ENCODE measurements at places on chromosomes 1 and 21.
A peak's percentile ranks its signal among the peaks of the same experiment; 100 is the strongest.

- DNase-seq: no peak
Observed at GRCh38 chr1:94383966-94384408, 34.2 kb upstream of the ABCD3 start.

DNA sequence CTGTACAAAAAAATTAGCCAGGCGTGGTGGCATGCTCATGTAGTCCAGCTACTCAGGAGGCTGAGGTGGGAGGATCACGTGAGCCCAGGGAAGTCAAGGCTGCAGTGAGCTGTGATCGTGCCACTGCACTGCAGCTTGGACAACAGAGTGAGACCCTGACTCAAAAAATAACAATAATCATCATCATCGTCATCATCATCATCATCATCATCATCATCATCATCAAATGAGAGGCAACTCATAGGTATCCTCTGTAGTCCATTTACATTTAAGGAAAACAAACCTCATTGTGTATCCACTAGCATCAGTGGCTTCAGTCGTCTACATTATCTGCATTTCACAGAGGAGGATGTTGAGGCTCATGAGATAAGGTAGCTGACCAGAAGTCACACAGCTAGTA, 68.8 kb upstream of the SELENON start:
- no peak for DNase-seq

DNA sequence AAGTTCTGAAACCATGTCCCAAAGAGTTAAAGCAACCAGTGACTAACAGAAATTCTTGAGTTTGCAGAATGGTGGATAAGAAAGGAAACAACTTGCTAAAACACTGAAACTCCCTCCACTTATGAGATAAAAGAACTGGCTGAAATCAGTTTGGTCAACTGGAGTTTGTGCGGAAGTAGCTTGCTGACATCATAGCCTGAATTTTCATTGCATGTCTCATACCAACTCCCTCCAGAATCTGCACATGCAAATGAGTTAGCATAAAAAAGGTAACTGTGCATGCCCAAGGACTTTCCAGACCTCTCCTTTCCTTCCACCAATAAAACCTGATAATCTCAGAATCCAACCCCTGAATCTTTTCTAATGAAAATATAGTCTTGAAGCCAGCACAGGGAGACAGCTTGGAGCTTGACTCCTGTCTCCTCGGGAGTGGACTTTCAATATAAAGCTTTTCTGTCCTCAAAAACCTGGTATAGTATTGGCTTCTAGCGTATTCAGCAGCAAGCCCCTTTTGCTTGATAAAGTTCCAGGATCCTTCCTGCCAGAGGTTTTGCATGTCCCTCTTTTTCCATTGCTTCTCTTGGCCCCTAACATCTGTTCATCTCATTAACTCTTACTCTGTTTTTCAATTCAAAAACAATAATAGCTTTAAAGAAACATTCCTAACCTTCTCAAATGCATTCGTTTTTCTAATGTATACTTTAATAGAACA, 785.8 kb upstream of the ADGRL4 start:
- no peak for DNase-seq

GRCh38 chr1:30023339-30024022, 699.9 kb downstream of the MATN1 start:
- no peak for DNase-seq

- no peak for DNase-seq
Observed at GRCh38 chr1:181015251-181015615, 7.4 kb downstream of the STX6 start.

DNA sequence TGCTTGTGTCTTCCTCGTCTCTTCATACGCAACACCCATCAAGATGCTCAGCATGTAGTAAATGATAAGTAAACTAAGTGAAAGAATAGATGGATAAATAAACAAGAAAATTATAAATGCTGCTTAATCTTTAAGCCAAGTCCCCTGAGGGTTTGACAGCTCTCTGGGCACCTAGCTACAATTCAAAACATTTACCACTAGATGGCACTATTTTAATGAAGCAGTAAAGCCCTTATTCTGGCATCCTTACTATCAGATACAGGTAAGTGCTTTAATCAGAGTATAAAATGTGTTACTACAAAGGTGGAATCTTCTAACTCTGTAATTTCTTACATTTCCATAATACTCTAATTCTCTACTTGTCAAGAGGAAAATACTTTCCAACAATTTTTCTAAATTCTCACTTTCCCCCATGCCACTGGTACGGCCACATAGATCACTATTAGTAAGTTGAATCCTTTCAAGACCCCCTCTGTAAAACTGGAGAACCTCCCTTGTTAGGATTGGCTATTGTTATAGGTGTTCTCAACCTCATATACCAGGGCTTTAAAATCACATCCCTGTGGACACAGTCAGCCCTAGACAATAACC, 137.8 kb downstream of the BARHL2 start:
- DNase-seq: no peak

GRCh38 chr1:109793089-109793485, 29.4 kb upstream of the EPS8L3 start:
- DNase-seq: no peak

GRCh38 chr21:34970167-34970500, 79.0 kb downstream of the RUNX1 start:
- no peak for DNase-seq

GRCh38 chr1:3680488-3681230, 28.3 kb downstream of the TP73 start:
- no peak for DNase-seq

DNA sequence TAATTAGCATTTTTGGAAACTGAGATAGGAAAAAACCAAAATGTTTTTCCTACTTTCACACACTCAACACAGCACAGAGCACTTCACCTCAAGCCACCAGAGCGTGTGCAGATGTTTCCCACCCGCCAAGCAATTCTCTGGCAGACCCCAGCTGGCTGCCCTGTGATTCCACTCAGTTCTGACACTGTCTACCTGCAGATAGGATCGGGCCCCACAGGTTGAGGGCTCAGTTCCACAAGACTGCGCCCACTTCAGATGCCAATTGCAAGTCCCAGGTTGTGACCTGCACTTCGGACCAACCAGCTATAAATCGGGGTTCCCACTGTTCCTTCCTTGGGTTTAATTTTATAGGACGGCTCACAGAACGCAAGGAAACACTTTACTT, 9.9 kb downstream of the KIAA1614 start:
- no peak for DNase-seq

DNA sequence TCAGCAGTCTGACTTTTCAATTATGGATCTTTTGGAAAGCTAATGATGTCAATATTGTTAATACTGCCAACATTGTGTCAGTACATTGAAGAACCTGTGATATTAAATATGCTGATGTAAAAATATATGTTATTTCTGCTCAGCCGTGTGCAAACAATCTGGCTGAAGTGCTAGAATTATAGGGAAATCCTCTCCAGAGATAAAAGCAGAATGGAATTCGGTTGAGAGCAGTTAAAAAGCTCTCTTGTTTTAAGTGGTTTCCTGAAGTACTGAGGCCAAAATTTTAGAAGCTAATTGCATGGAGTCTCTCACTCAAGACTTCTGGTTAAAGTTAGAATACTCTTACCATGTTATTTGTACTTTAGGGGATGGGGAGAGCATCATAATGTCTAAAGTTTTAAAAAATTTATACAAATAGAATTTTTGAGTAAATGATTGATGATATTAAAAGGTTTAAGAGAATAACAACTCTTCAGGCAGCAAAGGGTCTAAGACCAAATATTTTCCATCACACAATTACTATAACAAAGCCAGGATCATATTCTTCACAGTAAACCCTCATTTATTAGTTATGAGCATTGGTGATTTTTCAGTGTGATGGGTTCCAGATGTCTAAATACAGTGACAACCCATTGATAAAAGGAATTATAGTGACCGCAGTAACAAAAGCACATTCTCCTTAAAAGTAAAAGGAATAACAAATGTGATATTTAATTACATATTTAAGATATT, 834.2 kb upstream of the CXADR start:
- no peak for DNase-seq

- no peak for DNase-seq
Observed at GRCh38 chr1:172154551-172154950, 265.9 kb upstream of the C1orf105 start.

GRCh38 chr1:205456868-205457745, 1.3 kb upstream of the BLACAT1 start:
- no peak for DNase-seq

DNA sequence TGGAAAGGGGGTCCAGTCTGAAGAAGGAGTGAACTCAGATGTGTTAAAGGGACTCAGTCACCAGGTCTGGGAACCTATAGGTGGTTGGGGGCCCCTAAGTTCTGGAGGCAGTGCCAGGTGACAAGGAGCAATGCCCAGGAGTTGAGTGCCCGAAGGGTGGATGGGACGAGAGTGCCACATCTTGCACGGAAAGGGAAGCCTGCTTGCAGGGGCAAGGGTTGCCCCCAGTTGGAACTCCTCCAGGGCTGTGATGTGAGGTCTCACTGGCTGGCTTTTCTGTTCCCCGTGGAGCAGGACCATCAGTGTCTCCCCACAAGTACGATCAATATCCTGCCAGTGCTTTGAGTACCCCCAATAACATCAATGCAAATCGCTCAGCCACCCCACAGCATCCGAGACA, 107.3 kb downstream of the TOMM20 start:
- DNase-seq: no peak

GRCh38 chr1:36257375-36257767, 33.1 kb downstream of the THRAP3 start:
- DNase-seq: no peak

- no peak for DNase-seq
Observed at GRCh38 chr1:28579401-28579800, 12.7 kb upstream of the RAB42 start.

DNA sequence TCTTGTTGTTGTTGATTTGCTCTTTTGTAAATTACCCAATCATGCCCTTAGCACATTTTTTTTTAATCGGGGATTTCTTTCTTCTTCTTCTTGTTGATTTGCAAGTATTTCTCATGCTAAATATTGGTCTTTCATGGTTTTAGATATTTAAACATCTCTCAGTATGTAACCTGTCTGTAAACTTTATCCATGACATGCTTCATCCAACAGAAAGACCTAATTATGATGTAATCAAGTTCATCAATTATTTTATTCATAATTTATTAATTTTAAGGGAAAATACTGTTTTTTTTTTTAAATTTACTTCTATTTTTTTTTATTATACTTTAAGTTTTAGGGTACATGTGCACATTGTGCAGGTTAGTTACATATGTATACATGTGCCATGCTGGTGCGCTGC, 69.8 kb downstream of the TNFSF18 start:
- DNase-seq: no peak

- no peak for DNase-seq
Observed at GRCh38 chr1:63934697-63935096, 160.9 kb downstream of the ROR1 start.

GRCh38 chr1:31799196-31799894, 16.5 kb downstream of the SPOCD1 start:
- no peak for DNase-seq

- DNase-seq: no peak
Observed at GRCh38 chr1:19426294-19427086, 58.8 kb downstream of the CAPZB start.

- DNase-seq: no peak
Observed at GRCh38 chr21:15353546-15353945, 288.7 kb upstream of the NRIP1 start.

DNA sequence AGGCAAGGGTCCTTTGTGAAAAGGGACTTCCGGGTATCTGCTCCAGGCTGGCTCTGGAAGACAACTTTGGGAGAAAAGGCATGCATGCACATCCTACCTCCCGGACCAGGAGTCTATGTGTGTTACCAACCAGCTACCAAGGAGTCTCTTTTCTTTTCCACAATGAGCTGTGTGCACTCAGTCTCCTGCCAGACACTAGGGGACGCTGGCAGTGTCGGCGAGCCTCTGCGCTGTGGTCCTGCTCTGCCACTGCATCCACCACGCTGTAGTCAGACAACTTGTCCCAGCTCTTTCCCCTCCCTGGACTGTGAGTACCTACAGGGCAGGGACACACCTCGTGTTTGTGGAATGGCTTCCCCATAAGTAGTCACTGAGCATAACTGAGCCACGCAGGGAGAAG, 5.1 kb upstream of the SSR2 start:
- DNase-seq: no peak

DNA sequence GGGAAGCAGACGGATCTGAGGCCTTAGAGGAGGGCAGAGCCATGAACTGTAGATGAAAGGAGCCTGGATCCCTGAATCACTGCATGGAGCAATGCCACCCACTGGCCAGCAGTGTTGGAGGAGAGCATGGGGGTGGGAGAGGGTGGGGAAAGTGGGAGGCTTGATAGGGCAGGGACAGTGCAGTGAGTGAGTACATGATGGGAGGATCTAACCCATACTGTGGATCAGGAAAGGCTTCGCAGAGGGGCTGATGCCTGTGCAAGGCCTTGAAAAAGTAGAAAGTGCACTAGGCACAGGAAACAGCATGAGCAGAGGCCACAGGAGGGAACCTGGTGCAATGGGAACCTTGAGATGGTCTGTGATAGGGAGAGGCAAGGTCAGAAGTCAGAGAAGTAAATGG, 391.9 kb downstream of the PTPRU start:
- DNase-seq: no peak

GRCh38 chr1:66335859-66336640, 197.9 kb upstream of the SGIP1 start:
- DNase-seq: peak; percentile 61
